NCI-H187 (cell line): ENCODE measurements at places on chromosomes 2 and 18.

DNA sequence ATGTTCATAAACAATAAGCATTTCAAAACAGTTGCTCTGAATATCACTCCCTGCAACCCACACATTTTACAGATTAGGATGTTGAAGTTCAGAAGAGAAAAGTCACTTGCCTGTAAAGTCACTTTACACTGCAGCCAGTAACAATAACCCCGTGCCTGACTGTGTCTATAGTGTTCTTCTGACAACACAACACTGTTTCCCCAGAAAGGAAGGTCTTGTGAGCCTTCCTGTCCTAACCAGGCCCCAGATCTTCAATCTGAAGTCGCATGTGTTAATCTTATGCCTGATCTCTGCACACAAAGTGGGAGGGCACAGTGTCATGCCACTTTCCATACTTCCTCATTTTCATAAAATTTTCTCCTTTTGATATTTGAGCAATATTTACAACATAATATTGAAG lies 120.2 kb downstream of the FEZ2 start:
- DNase-seq, result no peak

DNA sequence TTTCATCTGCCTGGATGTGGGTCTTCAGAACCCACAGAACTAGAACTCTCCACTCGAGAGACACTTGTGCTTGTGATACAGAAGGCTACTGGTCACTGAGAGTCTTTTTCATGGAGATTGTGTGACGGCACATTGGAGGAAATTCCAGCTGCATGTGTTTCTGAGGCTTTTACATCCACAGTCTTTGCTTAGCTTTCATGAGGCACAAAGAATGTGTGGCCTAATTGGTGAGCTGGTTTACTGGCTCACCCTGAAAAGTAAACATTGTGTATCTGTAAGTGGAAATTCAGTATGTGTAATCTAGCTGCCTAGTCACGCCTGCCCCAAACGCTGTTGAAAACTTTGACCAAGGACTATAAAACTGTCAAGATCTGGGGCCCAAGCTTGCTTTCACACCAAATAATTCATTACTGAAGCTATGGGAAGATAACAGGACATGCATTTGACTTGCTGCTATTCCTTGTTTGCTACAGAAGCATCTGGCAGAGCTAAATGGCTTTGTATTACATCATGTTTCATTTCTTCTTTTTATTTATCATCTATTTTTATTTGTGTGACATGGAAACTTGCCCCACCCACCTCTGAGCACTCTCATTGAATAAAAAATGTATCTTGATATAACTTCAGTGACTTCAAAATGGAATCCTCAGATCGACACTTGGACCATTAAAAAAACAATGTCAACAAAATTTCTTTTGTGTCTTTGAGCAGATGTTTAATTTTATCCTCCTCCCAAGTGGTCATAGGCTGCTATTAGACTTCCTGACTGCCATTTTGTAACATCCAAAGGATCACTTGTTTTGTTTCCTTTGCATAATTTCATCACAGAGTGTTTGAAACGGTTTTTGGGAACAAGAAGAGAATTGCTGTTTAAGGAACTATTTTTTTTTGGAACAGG lies 80.2 kb downstream of the EFEMP1 start:
- DNase-seq, result no peak

GRCh38 chr2:97858442-97858841 lies 137.3 kb downstream of the TMEM131 start:
- DNase-seq, result no peak

DNA sequence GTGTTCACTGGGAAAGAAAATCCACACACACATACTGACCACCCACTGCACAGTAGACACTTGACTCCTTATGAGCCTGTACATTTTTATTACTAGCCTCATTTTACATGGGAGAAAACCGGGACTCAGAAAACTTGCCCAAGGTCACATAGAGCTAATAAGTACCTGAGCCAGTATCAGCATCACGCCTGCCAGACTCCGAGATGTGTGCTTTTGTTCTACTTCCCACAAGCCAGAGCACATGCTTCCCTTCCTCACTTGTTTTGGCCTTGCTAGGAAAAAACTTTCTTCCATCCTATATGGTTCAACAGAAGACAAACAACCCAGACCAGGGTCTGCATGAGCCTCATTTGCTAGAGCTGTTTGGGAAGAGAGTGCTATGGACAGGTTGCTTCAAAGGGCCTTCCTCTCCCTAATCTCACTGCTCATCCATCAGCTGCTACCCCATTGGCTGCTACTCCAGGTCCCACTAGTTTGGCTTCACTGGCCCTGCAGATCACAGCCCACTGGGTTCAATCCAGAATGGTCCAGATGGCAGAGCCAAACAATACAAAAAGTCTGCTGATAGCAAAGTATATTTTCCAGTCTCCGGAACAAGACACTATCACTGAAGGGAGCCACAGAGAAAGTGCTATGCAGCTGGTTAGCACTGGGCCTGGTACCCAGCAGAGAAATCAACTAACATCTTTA lies 63.9 kb downstream of the STK39 start:
- no peak for DNase-seq

GRCh38 chr2:5021136-5021535 lies 671.0 kb upstream of the SOX11 start:
- no peak for DNase-seq

DNA sequence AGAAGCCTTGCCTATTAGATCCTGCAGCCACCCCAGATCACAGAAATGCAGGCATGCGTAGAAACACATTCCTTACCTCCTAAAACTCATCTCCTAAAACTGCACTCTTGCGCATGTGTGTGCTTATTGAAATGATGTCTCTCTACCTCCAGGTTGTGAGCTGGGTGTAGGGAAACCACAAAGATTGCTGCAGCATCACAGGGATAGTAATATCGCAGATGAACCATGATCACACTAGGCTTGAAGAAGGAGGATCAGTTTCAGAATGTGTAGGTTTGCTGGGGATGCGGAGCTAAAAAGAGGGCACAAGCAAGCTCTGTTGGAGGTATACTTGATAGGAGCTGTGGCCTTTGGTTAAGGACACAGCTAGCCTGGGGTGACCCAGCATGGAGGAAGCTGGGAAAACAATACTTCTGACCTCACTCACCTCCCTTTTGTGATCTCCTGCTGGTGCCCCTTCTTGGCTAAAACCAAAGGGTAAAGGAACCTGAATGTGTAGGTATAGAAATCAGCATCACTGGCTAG lies 118.8 kb downstream of the SETBP1 start:
- no peak for DNase-seq

GRCh38 chr2:170005702-170006101 lies 172.2 kb upstream of the MYO3B start:
- no peak for DNase-seq

DNA sequence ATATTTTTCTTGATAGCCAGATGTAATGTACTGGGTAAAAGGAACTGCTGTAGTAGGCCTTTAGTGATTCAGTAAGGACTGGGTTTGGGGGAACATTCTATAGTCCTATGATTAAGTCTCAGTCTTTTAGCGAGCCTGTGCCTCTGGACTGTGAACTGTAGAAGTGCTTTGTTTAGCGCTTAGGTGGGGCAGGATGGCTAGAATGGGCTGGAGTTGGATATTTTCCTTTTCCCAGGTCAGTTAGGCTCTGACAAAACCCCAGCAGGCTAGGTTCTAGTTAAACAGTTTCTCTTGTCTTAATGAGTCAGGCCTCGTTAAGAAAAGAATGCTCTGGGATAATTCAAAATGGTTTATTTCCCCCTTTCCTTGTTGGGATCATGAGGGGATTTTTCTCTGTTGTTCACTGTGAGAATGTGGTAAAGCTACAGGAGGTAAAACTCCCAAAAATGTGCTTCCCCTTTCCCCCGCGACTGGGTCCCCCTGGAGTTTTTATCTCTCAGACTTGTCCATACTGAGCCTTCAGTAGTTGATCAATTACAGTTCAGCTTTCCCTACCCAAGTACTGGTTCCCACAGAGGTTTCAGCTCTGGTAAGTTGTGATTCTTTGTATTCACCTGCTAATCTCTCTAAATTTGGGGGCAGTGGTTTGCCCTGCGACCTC lies 31.5 kb downstream of the EHBP1 start:
- no peak for DNase-seq

GRCh38 chr2:127219171-127220070 lies 678 bp downstream of the CYP27C1 start:
- DNase-seq, result no peak

DNA sequence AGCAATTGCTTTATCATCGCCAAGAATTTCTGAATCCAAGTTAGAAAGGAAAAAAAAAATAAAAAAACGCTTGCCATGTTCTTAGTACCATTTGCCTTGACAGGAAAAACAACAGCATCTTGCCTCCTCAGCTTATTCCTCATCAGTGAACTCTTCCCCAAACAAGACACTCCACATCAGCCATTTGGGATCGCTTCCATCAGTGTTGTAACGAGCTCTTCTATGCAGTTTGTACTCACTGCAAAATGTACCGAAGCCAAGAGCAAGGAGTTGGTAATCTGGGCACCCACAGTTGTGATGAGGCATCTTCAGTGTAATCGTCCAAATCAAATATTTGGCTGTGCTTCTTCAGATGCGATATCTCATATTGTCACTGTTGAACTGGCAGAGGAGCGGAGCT lies 503.7 kb downstream of the TMEM182 start:
- no peak for DNase-seq

GRCh38 chr2:217171874-217172273 lies 312.0 kb upstream of the TNP1 start:
- no peak for DNase-seq
